ENCODE measurements at places on chromosomes 4 and X.

GRCh38 chr4:61041527-61041926 lies 158.6 kb upstream of the ADGRL3 start:
- H3K4me1 ChIP-seq = no peaks in the 10 kb centered on the region
- no peaks in the 10 kb centered on the region for H3K27me3 ChIP-seq
- H3K36me3 ChIP-seq = no peaks in the 10 kb centered on the region

DNA sequence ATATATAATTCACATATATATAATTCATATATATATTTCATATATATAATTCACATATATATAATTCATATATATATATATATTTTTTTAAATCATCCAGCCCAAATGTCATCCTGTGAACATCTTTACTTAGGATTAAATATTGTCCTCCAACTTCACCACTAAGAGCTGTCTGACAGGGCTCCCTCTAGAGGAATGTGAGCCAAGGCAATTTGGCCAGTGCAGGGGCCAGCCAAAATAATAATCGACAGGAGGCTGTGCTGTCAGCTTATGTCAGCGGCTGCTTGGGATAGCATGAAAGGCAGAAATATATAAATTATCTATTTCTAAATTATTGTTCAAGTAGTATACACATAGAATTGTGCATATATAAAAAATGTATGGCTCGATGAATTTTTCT lies 29.5 kb downstream of the EGFL6 start:
- H3K4me3 ChIP-seq = no peak overlapping the region
- H3K4me1 ChIP-seq = no peaks in the 10 kb centered on the region
- DNase-seq = no peak
- H3K27ac ChIP-seq = no peak overlapping the region
- H3K27me3 ChIP-seq = no peaks in the 10 kb centered on the region
- no peaks in the 10 kb centered on the region for H3K36me3 ChIP-seq

- no peaks in the 10 kb centered on the region for H3K27me3 ChIP-seq
- no peaks in the 10 kb centered on the region for H3K4me1 ChIP-seq
- no peak overlapping the region for H3K4me3 ChIP-seq
- DNase-seq = no peak
These were observed 36.2 kb upstream of the TASL start for GRCh38 chrX:30613721-30614120.

GRCh38 chrX:115719171-115719570 lies 158.2 kb downstream of the PLS3 start:
- no peaks in the 10 kb centered on the region for H3K36me3 ChIP-seq
- H3K4me3 ChIP-seq = no peak overlapping the region
- DNase-seq = no peak
- no peaks in the 10 kb centered on the region for H3K4me1 ChIP-seq
- H3K27ac ChIP-seq = no peak overlapping the region

DNA sequence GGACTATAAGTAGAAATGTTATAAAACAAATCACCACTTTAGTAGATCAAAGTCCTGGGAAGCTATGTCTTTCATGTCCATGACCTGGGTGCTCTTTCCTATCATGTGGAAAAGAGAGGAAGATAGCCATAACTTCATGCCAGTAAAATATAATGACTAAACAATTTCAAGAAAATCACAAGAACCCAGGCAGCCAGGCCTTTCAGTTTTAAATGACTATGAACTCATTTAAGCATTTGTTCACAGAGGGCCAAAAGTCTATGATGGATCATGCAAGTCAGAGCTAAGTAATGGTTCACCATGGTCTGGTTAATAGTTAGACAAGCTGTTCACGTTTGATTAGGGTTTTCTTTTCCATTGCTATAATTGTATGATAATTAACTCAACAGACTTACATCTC lies 155.8 kb downstream of the PPARGC1A start:
- H3K4me1 ChIP-seq = no peaks in the 10 kb centered on the region
- H3K27ac ChIP-seq = no peak overlapping the region
- no peaks in the 10 kb centered on the region for H3K27me3 ChIP-seq
- DNase-seq = no peak

- H3K27me3 ChIP-seq = no peaks in the 10 kb centered on the region
- no peak overlapping the region for H3K4me3 ChIP-seq
- DNase-seq = peak; percentile 78
These were observed 1653.5 kb upstream of the AGA start for GRCh38 chr4:179095585-179096221.
